ENCODE measurements at places on chromosomes 3 and 15.

DNA sequence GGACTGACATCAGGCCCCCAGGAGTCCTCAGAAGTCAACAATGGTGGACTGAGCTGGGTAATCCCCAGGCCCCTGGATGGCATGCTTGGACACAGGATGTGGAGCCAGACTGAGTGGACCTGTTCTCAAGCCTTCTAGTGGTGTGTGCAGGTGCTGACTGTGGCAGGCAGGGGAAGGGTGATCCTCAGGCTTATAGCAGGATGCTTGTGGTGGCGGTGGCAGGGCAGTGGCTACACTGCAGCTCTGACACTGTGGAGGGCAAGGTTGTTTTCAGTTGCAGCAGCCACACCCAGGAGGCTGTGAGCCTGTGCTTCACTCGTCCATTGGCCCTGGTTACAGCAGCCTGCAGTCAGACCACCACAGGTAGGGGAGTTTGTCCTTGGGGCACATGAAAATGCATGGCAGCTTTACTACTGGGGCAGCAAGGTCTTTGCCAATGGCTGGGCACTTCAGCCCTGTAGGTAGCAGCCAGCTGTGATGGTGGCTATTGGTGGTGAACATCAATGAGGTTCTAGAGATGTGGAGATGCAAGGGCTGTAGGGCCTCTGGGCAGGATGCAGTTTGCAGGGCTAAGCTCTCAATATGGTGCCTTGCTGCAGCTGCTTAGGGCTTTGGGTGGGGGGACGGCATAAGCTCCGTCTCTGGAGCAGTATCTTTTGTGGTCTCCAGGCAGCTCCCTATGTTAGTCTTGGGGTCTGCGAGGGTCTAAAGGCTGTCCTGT, 17.5 kb upstream of the MYO5A start:
- no peak for DNase-seq

DNA sequence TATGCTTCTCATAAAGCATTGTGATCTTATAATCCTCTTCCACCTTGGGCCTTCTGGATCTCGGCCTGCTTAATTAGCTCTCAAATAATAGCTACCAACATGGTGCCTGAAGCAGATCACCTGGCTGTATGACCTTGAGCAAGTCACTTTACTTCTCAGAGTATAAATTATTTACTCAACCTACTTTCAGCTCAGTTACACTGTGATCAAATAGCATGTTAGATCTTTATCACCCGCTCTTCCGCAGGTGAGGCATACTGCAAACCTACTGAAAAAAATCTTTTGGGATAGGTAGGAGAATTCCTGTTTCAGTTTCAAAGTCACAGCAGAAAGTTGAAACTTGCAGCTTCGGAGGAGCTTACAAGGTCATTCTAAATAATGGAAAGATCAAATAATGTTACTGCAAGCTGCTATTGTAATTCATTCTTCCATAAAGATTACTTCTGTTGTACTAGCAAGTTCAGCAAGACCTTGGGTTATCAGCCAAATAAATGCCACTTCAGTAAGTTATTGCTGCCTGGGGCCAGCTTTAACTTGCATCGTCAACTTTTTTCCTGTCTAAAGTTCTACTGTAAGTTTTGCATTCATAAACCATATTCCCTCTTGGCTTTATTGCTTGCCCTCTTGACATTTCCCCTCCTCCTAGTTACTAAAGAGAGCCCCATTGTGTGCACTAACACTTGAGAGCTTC, 268.4 kb upstream of the ATP11B start:
- no peak for DNase-seq

GRCh38 chr15:70475921-70476320, 287.4 kb downstream of the UACA start:
- no peak for DNase-seq

DNA sequence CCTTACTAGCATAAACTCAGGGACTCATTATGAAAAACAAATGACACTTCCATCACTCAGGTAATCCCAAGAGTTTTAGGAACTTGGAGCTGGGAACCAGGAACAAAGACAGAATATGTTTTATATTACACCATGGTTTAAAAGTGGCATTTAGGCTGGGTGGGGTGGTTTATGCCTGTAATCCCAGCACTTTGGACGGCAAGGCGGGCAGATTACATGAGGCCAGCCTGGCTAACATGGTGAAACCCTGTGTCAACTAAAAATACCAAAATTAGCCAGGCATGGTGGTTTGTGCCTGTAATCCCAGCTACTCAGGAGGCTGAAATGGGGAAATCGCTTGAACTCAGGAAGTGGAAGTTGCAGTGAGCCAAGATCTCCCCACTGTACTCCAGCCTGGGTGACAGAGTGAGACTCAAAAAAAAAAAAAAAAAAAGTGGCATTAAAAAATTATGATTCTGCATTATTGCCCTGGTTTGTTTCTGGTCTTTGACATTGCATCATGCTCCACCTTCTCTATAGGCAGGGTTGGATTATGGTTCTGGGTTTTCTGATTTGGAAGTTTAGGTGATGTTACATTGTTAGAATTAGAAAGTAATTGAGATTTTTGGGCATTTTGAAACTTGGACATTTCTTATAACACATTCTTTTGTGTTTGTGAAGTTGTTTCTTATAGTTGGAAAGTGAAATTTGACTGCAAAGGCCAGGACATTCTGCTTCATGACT, 19.0 kb downstream of the SQOR start:
- no peak for DNase-seq

- no peak for DNase-seq
Measured at GRCh38 chr3:107213044-107213669, 164.1 kb upstream of the CCDC54 start.

DNA sequence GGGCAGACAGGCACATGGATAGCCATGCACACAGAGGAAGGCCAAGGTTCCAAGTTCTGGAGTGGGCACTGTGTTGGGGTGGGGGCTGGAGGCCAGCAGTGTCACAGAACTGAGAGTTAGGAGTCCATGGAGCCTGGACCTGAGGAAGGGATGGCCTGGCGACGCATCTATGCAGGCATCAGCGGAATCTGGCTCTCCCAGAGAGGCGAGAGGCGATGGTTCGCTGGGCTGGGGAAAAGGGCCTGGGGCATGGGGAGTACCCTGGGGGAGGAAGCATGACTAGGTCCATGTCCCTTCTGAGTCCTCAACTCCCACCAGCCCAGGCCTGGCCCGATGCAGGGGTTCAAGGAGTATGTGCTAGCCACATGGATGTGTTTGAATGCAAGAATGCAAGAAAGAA, 192.8 kb upstream of the LINGO1 start:
- DNase-seq: no peak

DNA sequence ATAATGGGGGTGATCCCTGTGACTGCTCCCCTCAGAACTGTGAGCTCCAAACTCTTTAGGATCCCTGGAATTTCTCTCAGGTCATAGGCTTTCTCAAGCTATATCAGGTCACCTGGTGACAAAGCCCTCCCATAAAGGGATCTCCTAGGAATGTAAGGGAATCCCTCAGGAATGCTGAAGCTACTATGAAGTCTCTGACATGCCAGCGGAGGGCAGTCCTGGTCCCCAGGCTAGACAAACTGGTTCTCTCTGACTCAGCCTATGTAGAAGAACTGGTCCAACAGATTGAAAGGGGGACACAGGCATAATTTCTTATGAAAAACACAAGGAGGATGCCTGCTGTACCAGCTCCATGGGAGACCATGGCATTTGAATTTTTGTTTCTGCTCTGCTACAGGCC, 6.7 kb downstream of the LPCAT4 start:
- no peak for DNase-seq

DNA sequence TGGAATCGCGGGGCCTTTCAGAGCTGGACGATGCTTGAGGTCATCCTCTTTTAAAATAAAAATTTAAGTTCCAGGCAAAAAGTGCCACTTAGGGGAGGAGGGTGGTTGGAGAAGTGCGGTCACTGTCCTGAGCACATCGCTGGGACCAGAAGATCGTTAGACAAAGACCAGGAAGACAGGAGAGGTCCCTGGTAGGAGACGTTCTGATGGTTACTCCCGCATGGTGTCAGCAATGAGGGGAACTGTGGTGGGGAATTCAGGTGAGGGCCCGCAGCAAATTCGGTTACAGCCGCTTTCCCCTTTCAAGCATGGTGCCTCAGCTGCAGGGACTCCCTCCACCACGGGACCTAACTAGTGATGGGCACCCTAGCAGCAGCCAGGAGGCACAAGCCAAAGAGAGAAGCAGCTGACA, 1.0 kb upstream of the ISY1 start:
- DNase-seq: peak; percentile 49

DNA sequence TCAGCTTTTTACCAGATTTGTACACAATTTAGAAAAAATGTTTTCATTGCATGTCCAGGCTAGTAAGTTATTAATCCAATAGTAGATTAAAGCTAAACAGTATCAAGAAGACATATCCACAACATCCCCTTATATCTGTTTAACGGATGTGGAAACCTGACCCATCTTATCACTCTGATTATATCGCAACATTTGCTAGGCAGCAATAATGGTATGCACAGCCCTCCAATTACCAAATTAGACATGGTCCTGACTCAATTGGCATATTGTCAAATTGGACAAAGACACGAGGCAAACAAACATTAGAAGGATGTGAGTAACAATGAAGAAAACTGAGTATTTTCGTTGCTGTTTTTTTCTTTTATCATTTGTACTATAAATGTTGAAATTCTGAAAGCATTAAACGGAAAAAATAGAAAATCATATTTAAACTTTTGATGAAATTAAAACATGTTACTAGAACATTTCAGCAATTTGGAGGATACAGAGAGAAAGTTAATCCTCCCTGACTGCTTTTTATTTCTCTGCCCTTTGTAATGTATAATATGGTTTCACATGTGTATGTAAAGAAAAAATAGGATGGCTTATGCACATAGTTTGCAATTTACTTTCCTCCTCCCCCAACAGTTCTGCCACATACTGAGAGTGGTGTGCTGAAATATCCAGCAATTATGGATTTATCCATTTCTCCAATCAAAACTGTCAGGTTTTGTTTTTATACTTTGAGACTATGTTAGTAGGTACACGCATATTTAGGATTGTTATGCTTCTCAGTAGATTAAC, 633.7 kb downstream of the ZIC1 start:
- no peak for DNase-seq

DNA sequence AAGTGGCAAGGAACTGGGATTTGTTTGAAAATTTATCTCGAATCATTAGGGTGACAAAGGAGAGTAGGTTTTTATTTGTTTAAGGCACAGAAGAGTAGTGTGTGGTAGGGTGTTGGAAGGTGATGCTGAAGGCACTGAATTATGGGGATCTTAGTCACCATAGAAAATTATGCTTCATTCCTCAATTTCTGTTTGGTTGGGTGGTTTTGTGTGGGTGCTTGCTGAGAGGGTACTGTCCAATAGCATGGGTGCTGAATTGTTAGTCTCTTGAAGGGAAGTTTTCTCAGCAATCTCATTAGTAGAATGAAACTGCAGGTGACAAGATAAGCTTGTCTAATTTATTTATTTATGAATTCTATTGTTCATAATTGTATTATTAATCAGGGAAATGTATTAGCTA, 610.9 kb downstream of the AGBL1 start:
- DNase-seq: no peak

DNA sequence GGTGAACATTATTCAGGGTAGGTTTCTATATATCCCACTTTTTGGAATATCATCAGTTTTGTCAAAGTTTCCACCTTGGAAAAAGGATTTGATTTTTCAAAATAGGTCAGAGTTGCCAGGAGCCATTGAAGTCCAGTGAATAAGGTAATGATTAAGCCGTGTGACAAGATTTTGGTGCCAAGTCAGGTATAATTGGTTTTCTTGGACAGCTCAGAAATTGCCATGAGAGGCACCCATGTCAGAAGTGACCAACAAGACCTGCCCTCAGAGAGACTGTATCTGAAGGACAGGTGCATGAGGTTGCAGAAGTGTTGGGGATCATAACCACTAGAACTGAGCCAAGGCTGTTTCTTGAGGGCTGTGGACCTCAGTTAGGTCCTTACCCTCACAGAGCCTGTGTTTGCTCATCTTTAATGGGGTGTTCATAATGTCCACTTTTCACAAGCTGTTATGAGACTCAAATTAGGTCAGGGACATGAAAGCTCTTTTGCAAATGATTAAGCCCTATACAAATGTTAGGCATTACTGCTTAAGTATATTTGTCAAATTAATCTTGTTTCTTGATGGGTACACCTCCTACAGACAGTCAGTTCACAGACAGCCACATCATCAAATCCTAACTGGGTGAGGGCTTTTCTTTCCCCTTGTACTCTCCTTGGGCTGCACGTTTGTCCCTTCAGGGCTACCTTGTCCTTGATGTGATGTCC, 32.3 kb downstream of the CASR start:
- no peak for DNase-seq

DNA sequence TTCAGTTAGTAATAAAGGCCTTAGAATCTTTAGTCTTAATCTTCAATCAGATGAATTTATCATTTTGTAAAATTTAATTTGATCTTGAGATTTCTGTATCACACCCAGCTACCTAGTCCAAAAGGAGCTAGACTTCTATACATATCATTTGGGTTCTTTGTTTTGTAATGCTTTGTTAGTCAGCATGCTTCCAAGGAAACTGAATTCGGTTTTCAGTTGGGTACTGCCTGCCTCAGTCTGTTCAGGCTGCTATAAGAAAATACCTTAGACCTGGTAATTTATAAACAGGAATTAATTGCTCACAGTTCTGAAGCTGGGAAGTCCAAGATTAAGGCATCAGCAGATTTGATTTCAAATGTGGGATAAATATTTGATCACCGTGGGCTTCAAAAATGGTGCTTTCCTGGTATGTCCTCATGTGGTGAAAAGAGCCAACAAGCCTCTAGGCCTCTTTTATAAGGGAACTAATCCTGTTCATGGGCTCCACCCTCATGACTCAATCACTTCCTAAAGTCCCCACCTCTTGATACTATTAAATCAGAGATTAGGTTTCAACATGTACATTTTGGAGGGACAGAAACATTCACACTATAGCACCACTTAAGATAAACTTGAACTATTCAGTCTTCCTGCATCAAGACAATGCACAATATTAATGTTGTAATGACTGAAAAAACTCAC, 800.7 kb downstream of the NAALADL2 start:
- DNase-seq: no peak

GRCh38 chr3:72301779-72302178, 516.8 kb upstream of the PROK2 start:
- no peak for DNase-seq

GRCh38 chr3:37320276-37320675, 145.9 kb upstream of the LRRFIP2 start:
- DNase-seq: no peak

DNA sequence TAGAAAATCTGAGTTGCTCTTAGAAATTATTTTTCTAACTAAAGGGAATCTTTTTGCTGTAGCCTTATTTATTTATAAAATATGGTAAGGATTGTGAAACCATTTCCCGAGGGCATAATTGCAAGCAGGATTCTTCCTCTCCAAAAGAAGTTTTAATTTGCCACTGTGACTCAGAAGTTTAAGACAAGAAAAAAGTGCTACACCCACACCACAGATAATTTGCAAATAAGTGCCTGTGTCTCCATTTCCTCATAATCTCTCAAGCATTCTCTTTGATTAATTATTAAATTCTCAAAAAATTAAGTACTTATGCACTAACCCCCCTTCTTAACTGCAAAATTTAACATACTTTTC, 43.6 kb downstream of the RASA2 start:
- no peak for DNase-seq

GRCh38 chr15:45136378-45136764, 6.6 kb downstream of the DUOX1 start:
- DNase-seq: no peak
